ENCODE measurements at places on chromosomes 16 and 17.

GRCh38 chr17:43741636-43742035, 17.0 kb downstream of the SOST start:
- DNase-seq: no peak

- no peak for DNase-seq
Measured at GRCh38 chr17:8963647-8964258, 1.8 kb downstream of the PIK3R5 start.

- DNase-seq: peak; percentile 52
Measured at GRCh38 chr17:77258638-77259037, 117.9 kb downstream of the SEC14L1 start.

DNA sequence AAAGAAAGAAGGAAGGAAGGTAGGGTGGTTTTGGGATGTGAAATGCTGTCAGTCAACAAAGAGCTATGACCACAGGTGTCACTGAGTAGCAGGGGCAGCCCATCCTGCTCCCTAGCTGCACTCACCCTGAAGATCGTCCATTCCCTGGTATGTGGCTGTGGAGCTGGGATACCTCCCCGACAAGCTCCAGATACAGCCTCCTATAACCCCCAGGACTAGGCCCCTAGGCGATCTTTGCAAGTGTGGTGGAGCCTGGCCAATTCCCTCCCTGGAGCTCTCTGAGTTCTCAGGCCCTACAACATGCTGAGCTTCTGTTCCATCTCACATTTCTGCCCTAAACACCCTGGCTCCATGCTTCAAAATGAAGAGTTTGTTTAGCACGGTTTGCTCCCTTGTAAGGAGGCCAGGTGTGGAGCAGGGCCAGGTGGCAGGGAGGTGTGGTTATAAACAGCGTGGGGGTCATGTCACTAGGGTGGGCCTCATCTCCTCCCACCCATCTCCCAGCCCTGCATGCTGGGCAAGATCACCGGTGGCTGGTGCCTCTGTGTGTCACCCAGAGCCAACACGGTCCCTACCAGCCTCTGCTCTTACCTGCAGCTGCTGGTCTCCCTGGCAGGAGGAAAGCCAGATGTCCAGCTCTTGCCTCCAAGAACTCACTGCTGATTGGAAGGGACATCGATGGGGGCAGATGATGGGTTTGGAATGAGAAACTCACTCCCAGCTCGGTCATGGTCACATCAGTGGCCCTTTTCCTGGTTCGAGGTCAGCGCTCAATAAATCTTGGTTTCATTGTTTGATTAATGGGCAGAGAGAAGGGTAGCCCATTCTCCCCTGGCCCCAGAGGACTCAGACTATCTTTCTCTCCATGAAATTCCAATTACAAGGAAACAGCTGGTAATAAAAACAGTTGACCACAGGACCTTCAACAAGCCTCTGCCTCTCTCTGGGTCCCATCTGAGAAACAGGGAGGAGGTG, 511.0 kb upstream of the CDH5 start:
- no peak for DNase-seq

DNA sequence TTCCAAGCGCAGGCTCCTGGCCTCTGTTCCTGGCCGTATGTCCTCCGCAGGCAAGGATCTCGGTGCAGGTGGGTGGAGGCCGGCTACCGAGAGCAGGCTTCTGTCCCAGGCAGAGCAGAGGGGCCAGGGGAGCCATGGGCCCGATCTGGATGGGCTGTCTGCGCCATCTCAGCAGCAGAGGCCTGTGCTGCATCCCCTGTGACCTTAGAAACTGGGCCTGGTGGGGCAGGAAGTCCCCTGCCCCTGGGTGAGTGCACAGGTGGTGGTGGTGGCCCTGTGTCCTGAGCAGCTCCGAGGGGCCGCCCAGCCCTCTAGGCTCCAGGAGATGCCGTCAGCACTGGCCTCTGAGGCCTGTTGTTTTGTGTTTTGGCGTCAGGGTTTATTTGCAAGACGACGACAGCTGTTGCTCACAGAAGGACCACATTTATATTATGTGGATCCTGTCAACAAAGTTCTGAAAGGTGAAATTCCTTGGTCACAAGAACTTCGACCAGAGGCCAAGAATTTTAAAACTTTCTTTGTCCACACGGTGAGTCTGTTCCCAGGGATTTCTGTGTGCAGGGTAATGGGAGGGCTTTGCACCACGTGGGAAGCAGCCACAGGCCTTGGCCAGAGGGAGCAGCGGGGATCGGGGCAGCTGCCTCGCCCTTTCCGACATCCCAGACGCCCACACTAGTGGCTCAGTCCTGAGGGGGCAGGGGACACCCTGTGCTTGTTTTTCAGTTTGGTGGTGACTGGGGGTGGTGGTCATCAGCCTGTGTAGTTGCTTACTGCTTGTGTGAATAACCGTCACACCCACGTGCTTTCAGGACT, 59.1 kb downstream of the PDPK1 start:
- DNase-seq: peak; percentile 32

GRCh38 chr16:30535106-30535776, 583 bp upstream of the ZNF747 start:
- peak; percentile 61 for DNase-seq

DNA sequence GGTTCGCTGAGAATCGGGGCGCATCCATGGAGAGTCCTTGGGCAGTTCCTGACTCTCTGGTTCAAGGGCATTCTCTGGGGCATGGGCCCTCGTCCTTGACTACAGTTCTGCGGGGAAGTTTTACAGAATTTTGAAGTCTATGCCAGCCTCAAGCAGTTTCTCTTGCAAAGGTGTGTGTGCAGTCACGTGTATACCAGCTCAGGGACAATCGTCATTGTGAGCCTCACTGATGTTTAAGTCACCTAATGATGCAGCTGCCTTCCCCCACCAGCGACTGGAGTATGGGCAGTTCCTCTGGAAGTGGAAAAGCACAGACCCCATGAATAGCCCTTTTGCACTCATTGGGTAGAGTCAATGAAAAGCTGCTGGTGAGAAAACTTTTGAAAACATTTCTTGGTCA, 1.3 kb downstream of the PLCG2 start:
- no peak for DNase-seq

DNA sequence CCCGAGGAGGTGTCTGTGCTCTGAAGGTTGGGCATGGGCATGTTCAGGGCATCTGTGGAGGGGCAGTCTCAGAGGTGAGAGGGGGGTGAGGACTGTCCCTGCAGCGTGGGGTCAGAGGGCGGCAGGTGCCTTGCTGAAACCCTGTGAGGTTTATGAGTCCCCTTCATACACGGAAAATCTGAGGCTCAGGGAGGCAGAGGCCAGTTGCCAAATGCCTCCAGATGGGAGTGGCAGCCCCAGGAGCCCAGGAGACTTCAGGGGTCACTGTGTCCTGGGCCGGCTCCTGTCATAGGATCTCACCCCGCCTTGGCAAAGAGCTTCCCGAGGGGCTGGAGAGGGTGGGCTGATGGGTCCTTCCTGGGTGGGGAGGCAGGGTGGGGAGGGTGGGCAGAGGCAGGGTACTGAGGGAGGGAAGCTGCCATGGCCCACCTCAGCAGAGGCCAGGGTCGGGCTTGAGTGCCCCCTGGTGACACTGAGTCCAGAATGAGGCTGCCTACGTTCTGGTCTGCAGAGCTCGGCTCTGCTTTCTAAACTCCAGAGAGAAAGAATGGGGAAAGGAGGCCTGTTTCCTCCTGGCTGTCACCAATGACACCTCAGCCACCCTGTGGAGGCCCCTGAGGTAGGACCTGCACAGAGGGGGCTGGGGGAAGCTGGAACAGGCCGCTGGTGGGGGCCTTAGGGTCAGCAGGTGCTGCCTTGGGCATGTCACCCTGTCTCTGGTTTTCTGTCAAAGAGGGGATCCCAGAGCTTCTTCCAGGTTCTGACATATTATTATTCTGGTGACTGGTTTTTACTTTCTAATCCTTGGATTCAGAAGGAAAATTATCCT, 1.1 kb downstream of the LGALS9 start:
- DNase-seq: peak; percentile 63

DNA sequence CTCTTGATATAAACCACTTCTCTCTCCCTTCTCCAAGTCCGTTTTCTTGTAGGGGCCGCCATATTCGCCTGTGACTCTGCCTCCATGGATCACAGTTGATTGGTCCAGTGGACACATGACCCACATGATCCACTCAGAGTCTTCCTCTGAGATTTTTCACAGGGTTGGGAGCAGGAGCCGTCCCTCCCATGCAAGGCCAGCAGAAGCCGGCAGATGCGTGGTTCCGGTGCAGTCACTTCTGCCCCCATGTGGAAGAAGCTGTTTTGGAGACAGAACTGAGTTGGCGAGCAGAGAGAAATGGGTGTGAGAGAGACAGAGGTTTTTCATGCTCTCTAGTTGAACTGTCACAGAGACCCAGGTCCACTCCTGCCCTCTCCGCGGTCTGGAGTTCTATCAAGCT, 83.3 kb downstream of the C16orf95 start:
- peak; percentile 70 for DNase-seq

DNA sequence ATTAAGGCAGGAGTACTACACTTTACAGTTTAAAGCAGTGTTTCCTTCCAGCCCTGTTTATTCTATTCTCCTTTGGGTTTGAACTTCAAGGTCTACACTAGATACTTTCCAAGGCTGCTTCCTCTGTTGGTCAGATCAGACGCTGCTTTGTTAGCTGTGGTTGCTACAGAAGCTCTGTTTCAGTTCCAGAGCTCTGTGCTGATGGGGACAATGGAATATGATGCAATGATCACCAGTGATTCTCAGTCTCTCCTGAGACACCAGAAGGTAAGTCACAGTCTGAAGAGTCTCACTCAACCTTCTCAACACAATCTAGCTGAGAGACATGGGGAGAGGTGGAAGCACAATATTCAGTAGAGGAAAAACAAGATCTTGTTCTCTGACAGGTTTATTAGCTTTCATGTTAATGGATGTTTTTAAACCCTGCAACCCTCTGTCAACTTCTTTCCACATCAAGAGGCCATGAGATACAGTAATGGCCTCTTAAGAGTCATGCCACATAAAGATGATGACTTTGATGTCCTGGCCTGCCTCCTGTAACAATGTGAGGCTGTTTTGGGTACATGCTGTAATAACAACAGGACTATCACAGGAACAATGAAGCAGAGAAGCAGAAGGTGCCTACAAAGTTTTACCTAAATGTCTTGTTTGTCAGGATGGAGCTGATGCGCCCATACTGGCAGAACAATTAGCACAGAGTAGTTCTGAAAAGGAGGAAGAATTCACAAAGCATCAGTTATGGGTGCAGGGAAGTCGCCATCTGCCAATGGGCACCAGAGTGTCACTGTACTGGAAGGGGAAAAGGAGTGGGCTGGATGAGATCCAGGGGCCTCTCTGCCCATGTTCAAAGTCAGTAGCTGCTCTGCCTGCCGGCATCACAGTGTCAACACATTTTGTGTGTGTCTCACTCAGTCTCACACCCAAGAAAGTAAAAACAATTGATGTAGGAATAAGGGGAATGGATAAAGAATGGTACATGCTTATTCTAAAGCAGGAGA, 33.4 kb downstream of the PSME3IP1 start:
- DNase-seq: peak; percentile 22

DNA sequence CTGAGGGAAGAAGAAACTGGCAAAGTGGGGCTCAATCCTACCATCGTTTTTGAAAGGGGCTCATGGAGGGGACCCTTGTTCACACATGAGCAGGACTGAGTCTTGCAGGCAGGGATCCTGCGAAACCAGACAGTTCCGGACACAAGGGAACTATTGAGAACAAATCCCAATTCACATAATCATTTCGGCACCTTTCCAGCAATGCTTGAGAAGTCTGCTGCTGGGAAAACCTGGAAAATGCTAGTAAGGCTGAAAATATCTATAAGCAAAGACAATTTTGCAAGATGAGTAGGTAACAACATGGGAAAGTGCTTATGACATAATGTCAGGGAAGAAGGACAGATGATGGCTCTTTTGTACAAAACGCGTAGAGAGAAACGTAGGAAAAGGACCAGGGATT, 52.1 kb upstream of the BPTF start:
- DNase-seq: no peak

GRCh38 chr17:8109661-8110455, 8.5 kb downstream of the ALOXE3 start:
- DNase-seq: peak; percentile 96

GRCh38 chr17:45235416-45236281, 14.0 kb downstream of the FMNL1 start:
- peak; percentile 97 for DNase-seq

DNA sequence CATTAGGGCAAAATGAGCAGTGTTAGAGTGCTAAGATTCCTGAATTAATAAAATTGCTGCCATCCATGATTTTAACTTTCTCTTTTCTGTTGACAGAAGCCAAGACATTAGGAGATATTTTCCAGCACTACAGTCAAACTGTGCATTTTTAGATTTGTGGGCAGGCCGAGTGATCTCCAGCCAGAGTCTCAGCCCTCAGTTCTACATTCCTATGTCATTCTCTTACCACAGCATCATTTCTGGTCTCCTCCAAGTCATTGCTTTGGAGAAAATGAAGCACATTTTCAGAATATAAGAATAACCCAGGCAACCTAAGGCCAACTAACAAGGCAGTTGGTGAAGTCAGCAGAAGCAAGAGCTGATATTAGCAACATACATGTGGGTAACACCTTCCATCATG, 74.6 kb upstream of the NUDT7 start:
- DNase-seq: no peak

- no peak for DNase-seq
Measured at GRCh38 chr17:20781260-20781659, 201.7 kb downstream of the CDRT15L2 start.

- no peak for DNase-seq
Measured at GRCh38 chr17:8563024-8563776, 67.3 kb downstream of the MYH10 start.

DNA sequence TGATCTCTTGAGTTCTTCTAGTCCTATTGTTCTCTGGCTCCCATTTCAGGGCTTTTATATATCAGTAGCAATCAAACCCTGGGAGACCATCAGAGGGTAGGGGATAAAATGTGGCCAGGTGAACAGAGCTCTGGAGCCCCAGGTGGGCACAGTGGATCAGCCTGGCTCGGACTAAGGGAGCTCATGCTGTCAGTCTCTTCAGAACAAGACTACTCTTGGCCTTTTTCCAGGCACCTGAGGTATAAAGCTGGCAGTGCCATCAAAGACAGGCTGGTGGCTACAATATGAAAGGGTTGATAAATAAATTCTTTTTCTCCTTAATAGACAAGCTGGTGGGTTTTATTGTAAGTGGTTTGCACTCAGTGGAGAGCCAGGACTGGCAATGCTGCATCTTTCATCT, 160.0 kb upstream of the CCL2 start:
- peak; percentile 24 for DNase-seq

GRCh38 chr16:87359121-87359520, 24.5 kb downstream of the FBXO31 start:
- no peak for DNase-seq

DNA sequence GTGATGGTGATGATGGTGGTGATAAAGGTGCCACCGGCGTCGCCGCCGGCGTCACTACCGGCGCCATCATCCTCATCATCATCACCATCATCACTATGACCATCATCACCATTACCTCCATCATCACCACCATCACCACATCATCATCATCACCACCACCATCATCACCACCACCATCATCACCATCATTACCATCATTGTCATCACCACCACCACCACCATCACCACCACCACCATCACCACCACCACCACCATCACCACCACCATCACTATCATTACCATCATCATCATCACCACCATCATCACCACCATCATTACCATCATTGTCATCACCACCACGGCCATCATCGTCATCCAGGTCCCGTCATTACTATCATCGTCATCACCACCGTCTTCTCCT, 179.7 kb downstream of the NPIPB11 start:
- DNase-seq: no peak
